ENCODE measurements at places on chromosomes 11 and 22. TPM values are rescaled to one million over a fixed set of nuclear protein-coding genes. Genes with fewer than 3 reads are reported as not detected.

DNA sequence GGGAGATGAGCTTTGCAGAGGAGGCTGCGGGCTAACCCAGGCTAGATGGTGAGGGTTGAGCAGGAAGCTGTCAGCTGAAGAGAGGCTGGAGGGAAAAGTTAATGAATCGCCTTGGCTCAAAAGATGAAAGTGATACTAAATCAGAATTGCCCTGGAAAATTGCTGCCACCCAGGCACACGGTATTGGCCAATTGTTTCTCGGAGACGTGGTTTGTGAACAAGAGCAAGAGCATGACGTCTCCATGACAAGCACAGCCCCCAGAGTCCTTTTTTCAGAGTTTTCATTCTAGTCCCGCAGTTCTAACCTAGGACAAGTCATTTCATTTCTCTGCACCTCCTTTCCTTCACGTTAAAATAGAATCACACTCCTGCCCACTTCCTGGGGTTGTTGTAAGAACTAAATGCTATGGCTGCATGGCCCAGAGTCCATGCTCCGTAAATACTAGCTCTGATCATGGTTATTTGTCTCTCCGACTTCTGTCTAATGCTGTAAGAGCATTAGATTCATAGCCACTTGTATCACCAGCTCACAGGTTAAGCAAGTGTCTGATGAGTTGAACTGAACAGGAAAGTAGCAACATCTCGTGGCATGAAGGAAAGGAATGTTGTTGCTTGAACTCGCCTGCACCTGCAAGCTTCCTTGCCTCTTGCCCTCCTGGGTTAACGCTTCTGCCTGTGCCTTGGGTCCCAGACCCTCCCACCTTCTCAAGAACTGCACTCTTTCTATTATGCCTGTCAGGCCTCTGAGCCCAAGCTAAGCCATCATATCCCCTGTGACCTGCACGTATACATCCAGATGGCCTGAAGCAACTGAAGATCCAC, 33.8 kb upstream of the NUP50 start:
- H3K4me1 ChIP-seq, result peaks cover 9% of the 10 kb centered on the region
- no peak overlapping the region for H3K27ac ChIP-seq
- H3K36me3 ChIP-seq, result peaks cover 21% of the 10 kb centered on the region
- H3K4me3 ChIP-seq, result no peak overlapping the region
- no peak for DNase-seq

DNA sequence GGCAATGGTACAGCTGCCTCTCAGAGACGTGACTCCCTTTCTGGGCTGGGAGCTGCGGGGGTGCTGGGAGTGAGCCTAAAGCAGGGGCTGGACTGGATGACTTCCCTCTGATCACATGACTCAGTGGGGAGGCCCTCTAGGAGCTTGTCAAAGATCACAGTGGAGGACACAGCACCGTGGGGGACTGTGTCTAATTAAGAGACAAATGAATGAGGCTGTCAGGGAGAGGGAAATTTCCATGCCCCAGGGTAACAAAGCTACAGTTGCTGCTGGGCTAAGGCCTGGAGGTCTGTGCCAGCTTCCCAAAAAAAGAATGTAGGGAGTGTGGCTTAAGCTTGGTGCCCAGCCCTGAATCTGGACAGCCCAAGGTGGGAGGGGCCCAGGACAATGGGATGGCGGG, 262.8 kb upstream of the PLET1 start:
- peaks cover 3% of the 10 kb centered on the region for H3K27me3 ChIP-seq
- H3K36me3 ChIP-seq, result no peaks in the 10 kb centered on the region
- DNase-seq, result no peak
- no peak overlapping the region for H3K4me3 ChIP-seq
- H3K27ac ChIP-seq, result peak overlapping the region; percentile 72

DNA sequence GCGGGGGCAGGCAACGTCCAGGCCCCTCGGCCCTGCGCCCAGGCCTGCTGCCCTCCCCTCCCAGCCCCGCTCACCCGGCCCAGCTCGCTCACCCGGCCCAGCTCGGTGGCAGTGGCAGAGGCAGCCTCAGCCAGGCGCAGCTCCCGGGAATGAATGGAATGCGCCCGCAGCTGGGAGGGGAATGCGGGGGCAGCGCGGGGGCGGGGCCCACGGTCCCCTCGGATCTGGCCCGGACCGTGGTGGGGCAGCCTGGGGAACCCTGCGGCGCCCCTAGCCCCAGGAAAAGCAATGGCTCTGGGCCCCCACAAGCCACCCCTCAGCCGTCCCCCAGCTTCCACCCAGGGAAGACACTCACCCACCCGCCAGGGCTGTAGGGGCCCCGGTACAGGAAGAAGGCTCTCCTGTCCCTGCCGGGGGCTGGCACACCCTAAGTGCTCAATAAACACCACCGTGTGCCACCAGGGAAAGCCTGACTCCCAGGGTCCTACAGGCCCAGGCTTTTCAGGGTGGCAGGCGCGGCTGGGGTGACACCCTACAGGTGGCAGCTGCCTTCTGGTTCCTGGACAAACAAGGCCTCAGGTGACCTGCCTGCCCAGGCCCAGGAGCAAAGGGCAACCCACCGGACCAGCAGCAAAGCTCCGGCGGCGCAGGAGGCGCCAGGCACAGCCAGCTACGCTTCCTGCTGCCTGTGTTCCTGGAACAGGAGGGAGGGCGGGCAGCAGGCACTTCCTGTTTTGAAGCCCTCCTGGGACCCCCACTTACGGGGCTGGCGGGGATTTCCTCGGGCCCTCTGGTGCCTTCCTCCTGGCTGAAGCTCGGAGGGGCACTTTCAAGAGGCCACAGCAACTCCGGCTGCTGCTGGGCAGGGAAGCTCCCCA, 13.8 kb downstream of the PLXNB2 start:
- peak; percentile 91 for DNase-seq
- H3K36me3 ChIP-seq, result peaks cover 7% of the 10 kb centered on the region
- H3K4me3 ChIP-seq, result no peak overlapping the region
- peak overlapping the region; percentile 74 for H3K27ac ChIP-seq
- no peaks in the 10 kb centered on the region for H3K27me3 ChIP-seq
- peaks cover 60% of the 10 kb centered on the region for H3K4me1 ChIP-seq

Gene LRRC32
- 35.6 TPM for total RNA-seq

- H3K4me1 ChIP-seq, result no peaks in the 10 kb centered on the region
- no peaks in the 10 kb centered on the region for H3K36me3 ChIP-seq
- DNase-seq, result no peak
- H3K27ac ChIP-seq, result no peak overlapping the region
- H3K4me3 ChIP-seq, result no peak overlapping the region
- no peaks in the 10 kb centered on the region for H3K27me3 ChIP-seq
These were observed 1269.2 kb downstream of the LRRC4C start for GRCh38 chr11:40190294-40190693.

Gene OR2AG1
- not detected for total RNA-seq

Gene SUSD2
- 4.2 TPM for total RNA-seq

DNA sequence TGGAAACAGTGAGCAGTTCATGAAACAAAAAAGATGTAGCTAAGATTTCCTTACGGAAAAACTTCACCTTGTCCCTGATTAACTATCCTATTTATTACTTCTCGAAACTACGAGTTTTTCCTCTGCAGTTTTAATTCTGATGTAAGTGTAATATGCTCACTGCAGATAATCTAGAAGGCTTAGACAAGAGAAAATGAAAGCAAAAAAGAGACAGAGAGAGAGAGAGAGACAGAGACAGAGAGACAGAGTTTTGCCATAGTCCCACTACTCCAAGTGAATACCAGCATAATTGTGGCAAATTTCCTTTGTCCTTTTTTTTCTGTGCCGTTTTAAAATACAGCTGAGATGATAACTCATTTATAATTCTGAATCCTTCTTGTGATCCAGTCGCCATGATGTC, 24.8 kb downstream of the FSHB start:
- no peak overlapping the region for H3K27ac ChIP-seq
- H3K36me3 ChIP-seq, result no peaks in the 10 kb centered on the region
- H3K4me3 ChIP-seq, result no peak overlapping the region
- DNase-seq, result no peak
- H3K4me1 ChIP-seq, result peaks cover 23% of the 10 kb centered on the region
- H3K27me3 ChIP-seq, result no peaks in the 10 kb centered on the region

GRCh38 chr11:125443767-125444311, 52.2 kb downstream of the FEZ1 start:
- H3K27me3 ChIP-seq, result no peaks in the 10 kb centered on the region
- H3K4me3 ChIP-seq, result no peak overlapping the region
- no peaks in the 10 kb centered on the region for H3K36me3 ChIP-seq
- no peak overlapping the region for H3K27ac ChIP-seq

DNA sequence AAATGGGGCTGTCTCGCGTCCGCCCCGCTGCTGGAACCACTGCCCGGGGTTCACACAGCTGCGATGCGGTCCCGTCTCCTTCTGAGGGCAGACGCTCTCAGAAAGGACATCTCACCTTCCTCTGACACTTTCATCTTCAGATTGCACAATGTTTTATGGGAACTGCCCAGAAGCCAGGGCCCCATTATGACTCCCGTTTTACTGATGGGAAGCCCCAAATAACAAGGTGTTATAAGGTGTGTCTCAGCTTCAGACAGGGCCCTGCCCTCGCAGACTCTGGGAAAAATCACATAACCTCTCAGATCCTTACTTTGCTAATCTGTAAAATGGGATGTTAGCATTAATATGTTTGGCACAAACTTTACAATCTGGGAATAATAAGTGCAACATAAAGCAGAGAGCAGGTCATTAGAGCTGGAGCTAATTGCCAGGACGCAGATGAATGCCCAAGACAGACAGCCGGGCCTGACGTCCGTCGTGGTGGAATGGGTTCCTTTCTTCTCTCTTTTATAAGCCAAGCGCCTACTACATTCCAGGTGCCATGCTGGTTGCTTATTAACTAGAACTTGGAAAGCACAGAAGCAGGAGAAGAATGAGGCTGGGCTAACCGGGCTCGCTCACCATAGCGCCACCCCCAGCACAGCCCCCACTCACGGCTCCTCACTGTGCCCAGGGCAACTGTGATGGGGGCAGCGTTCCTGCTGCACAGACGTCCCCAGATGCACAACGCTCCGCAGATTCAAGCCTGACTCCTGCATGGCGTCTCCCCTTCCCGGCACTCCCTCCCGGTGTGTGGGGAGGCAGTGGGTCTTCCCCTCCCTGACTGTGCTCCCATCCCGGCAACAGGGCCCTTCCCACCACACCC, 43.8 kb downstream of the TRMU start:
- peaks cover 22% of the 10 kb centered on the region for H3K36me3 ChIP-seq
- no peak for DNase-seq
- H3K27me3 ChIP-seq, result no peaks in the 10 kb centered on the region
- H3K4me1 ChIP-seq, result peaks cover 2% of the 10 kb centered on the region
- no peak overlapping the region for H3K4me3 ChIP-seq
- no peak overlapping the region for H3K27ac ChIP-seq

GRCh38 chr22:41840216-41840615, 7.3 kb downstream of the SREBF2 start:
- H3K4me1 ChIP-seq, result peaks cover 78% of the 10 kb centered on the region
- DNase-seq, result no peak
- peak overlapping the region; percentile 90 for H3K27ac ChIP-seq
- H3K36me3 ChIP-seq, result peaks cover 20% of the 10 kb centered on the region

Gene LRP5
- 162 TPM for total RNA-seq

Gene AMPD3
- 6.2 TPM for total RNA-seq

DNA sequence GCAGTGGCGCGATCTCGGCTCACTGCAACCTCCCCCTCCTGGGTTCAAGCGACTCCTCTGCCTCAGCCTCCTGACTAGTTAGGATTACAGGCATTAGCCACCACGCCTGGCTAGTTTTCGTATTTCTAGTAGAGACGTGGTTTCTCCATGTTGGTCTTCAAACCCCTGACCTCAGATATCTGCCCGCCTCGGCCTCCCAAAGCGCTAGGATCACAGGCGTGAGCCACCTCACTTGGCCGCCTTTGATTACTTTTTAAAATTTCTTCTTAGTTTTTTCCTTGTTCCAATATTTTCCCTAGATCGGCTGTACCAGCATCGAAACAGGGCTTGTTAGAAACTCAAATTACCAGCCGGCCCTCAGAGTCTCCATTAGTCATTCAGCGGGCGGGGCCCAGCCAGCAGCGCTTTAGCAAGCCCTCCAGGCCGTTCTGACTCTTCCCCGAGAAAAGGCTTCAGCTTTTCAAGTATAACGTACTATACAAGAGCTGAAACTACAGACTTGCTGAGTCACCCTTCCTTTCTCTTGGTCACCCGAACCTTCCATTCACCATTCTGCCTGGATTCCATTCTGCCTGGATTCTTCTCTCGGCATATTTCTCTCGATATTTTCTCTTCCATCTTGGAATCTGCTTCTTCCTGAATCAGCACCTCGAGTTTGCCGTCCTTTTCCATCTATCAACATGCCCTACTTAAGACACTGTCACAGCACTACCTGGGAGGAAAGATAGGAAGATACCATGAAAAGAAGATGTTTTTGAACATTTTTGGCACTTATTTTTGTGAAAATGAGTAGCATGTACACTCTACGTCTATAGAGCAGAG, 6.7 kb upstream of the CAPRIN1 start:
- no peaks in the 10 kb centered on the region for H3K36me3 ChIP-seq
- peak overlapping the region; percentile 95 for H3K27ac ChIP-seq
- DNase-seq, result no peak
- H3K4me3 ChIP-seq, result peak overlapping the region; percentile 26
- H3K27me3 ChIP-seq, result no peaks in the 10 kb centered on the region

Gene BRSK2
- 1.9 TPM for total RNA-seq

Gene SPA17
- total RNA-seq, result 4.7 TPM

DNA sequence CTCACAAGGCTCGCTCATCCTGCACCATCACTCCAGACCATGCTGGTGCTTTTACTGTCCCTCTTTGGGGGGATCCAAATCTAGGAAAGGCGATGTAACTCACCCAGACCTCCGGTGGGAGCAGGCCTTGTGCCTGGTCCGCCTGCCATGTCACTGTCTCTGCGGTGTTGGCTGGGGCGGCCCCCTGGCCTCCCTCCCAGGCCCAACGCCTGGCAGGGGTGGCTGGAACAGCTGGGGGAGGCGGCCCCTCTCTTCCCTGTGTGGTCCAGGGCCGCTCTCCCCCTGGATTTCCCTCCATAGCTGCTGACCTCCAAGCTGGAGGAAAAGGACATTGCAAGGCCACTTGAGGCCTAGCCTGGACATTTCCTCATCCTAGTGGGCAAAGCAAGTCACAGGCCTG, 11.1 kb upstream of the MGAT3 start:
- H3K4me1 ChIP-seq, result peaks cover 2% of the 10 kb centered on the region
- H3K4me3 ChIP-seq, result no peak overlapping the region

- no peak overlapping the region for H3K4me3 ChIP-seq
These were observed 772.0 kb upstream of the CCDC179 start for GRCh38 chr11:23632293-23632692.

GRCh38 chr11:79198898-79199250, 242.0 kb downstream of the TENM4 start:
- H3K36me3 ChIP-seq, result no peaks in the 10 kb centered on the region
- H3K4me1 ChIP-seq, result no peaks in the 10 kb centered on the region
- no peak overlapping the region for H3K4me3 ChIP-seq
- DNase-seq, result no peak

- H3K4me1 ChIP-seq, result no peaks in the 10 kb centered on the region
- no peak for DNase-seq
- no peak overlapping the region for H3K27ac ChIP-seq
- no peaks in the 10 kb centered on the region for H3K36me3 ChIP-seq
- peaks cover 6% of the 10 kb centered on the region for H3K27me3 ChIP-seq
These were observed 167.8 kb downstream of the RRAS2 start for GRCh38 chr11:14190992-14191778.

Measured in osteocyte (in vitro differentiated cells).